ENCODE measurements at places on chromosomes 11 and 22.

- DNase-seq, result no peak
Observed at GRCh38 chr11:18322818-18323570, 627 bp downstream of the GTF2H1 start.

DNA sequence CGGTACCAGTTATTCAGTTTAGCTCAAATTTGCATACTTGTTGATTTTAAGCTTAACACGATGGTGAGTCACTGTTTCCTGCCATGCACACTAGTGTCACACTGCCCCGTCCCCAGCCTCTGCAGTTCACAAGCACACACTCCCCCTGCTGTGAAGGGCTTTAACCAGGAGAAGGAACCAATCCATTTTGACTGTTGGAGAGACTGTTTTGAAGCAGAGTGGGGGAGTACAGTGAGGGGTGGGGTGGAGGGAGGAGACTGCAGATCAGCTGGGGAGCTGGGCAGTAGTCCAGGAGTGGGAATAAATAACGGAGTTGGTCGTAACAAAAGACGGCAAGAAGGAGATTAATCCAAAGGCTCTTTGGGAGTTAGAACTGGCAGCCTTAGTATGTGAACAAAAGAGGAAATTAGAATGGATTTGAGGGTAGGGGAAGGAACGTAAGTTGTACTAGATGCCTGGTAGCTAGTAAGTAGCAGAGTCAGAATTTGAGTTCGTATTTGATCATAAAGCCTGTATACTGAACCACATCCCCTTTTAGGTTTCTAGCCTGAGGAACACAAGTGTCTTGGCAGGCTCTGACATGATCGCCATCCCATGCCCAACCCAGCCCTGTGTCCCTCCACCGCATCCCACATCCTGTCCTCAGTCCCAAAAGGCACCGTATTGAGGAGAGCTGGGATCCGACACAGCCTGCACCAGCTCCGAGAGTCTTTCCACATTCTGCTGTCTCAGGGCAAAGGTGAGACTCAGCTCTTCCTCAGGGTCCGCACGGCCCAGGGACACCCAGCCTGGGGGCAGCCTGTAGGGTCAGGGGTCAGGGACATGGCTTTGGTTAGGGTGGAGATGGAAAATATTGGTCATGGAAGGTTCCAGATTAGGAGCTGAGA, 862 bp downstream of the TPP1 start:
- DNase-seq, result peak; percentile 46

GRCh38 chr22:29074276-29074772, 1.5 kb downstream of the KREMEN1 start:
- DNase-seq, result no peak

DNA sequence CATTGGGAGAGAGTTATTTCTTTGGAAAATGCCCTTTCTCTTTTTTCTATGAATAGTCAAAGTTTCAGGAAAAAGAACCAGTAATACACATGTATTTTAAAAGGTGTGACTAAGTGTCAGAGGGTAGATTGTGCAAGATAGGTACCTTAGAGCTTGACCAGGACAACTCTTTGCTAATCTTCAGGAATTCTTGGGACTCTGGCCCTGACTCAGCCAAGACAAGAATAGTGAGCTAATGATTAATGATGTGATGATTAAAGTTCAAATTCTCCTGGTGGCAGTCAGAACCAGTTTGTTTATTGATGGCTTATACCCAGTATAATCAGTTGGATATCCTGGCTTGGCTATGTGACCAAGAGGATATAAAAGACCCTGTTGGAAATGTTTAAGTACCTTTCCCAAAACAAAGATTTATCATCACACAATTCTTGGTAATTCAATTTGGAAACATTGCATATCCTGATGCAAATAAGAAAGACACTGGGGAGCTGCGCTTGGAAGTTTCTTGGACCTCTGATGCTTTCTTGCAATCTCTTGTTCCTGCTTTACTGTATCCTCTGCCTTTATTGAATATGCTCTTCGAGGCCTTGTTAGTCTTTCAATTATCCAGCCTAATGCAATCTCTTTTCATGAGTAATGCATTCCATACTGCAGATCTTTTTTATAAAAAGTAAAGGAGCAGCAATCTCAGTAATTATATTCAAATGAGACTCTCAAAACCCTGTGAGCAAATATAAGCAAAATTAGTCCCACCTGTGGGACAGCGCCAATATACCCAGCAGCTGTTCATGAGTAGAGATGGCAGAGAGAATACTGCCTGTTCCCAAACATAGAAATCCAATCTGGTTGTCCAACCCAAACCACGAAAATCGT, 48.0 kb upstream of the CEP126 start:
- DNase-seq, result no peak

DNA sequence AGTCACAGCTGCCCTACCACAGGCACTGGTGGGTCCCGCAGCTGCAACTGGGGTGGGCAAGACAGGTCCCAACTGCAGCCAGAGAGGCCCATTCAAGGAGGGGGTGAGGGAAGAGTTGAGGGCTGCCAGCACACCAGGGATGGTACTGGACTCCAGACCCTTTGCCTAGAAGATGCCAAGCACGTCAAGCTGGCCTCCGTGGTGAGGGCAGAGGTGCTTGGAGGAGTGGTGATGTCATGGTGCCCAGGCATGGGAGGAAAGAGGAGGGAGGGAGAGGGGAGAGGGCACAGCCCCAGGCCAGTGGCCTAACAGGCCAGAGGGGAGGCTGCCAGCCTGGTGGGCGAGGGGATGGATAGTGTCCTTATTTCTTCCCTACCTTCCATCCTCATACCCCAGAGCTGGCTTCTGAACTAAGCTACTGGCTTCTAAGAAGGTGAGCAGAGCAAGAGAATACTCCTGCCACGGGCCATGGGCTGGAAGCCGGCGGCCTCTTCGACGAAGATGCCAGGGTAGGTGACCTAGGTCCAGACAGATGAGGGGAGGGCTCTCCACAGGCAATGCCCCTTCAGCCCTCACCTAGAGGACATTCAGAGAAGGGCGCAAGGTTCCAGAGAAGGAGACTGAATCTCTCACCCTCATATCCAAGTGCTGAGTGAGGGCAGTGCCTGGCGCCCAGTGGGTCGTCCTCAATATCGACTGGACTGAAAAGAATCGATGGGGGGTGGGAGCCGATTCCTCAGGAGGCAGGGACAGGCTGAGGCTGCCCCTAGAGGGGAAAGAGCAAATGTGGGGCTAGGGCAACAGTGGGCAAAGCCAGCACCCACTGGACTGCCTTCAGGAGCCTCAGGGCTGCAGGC, 1.8 kb downstream of the SYT7 start:
- no peak for DNase-seq

- DNase-seq, result no peak
Observed at GRCh38 chr11:105070306-105070705, 25.2 kb upstream of the CARD16 start.

DNA sequence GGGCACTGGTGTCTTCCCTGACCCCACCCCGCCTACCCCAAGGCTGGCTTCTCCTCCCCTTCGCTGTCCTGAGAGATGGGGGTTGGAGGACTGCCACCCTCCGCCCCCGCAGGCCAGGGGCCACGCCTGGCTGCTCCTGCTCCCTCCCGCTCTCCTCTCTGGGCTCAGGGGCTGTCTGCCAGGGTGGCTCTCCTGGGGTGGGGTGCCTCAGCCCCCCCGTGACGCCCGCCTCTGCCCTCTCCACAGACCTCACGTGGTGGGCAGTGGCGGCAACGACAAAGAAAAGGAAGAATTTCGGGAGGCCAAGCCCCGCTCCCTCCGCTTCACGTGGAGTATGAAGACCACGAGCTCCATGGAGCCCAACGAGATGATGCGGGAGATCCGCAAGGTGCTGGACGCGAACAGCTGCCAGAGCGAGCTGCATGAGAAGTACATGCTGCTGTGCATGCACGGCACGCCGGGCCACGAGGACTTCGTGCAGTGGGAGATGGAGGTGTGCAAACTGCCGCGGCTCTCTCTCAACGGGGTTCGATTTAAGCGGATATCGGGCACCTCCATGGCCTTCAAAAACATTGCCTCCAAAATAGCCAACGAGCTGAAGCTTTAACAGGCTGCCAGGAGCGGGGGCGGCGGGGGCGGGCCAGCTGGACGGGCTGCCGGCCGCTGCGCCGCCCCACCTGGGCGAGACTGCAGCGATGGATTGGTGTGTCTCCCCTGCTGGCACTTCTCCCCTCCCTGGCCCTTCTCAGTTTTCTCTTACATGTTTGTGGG, 8.1 kb downstream of the RCOR2 start:
- DNase-seq, result peak; percentile 77

All from cerebellum (tissue), 4 donors.